ENCODE measurements at places on chromosomes 3 and 15. TPM values are rescaled to one million over a fixed set of nuclear protein-coding genes. Genes with fewer than 3 reads are reported as not detected.

GRCh38 chr15:68981941-68982340 lies 32.6 kb upstream of the NOX5 start:
- no peak for DNase-seq

DNA sequence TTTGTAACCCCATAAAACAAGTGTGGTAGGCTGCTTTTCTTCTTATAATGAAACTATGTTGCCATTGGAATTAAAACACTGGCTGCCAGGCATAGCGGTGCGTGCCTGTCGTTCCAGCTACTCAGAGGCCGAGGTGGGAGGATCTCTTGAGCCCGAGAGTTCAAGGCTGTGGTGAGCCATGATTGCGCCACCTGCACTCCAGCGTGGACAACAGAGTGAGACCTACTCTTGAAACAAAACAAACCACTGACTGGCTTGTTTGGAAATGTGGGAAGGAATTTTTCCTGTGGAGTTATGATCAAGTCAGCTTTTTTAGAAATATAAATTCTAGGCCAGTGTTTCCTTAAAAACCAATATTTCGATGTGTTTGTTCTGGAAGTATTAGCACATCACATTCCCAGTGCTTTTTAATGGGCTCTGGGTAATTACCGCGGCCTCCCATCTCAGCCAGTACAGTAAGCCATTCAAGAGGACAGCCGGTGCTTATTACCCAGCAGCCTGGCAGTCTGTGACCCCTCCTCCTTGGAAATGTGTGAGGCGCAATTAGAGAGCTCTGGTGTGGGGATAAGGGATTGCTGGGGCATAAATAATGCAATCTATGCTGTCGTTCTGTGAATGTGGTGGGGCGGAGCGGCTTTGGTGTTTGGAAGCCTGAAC lies 58.3 kb upstream of the TRAK1 start:
- DNase-seq: no peak

GRCh38 chr15:80490431-80490990 lies 86.3 kb downstream of the ARNT2 start:
- no peak for DNase-seq

PSTPIP1 gene
- total RNA-seq: not detected

- no peak for DNase-seq
These were observed 63.5 kb upstream of the KLF13 start for GRCh38 chr15:31262901-31263671.

- no peak for DNase-seq
These were observed 21.5 kb upstream of the USP3 start for GRCh38 chr15:63482874-63483323.

KCNAB1 gene
- not detected for total RNA-seq

DNA sequence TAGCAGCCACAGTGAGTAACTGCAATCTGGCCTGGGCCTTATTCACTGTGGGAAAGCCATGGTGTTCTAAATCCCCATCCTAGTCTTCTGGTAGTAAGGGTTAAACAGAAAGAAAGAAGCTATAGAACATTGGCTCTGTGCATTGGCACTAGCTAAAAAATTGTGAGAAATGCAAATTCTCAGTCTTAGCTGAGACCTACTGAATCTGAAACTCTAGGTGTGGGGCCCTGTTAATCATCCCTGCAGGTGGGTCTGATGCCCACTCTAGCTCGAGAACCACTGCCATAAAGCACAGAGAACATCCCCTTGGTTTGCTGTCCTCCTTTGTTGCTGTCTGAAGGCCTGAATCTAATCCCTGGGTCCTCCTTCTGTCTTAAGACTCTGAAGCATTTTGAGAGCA lies 59.3 kb downstream of the MEIS2 start:
- no peak for DNase-seq

- DNase-seq: no peak
These were observed 66.8 kb upstream of the RASGRP1 start for GRCh38 chr15:38631119-38632075.

DNA sequence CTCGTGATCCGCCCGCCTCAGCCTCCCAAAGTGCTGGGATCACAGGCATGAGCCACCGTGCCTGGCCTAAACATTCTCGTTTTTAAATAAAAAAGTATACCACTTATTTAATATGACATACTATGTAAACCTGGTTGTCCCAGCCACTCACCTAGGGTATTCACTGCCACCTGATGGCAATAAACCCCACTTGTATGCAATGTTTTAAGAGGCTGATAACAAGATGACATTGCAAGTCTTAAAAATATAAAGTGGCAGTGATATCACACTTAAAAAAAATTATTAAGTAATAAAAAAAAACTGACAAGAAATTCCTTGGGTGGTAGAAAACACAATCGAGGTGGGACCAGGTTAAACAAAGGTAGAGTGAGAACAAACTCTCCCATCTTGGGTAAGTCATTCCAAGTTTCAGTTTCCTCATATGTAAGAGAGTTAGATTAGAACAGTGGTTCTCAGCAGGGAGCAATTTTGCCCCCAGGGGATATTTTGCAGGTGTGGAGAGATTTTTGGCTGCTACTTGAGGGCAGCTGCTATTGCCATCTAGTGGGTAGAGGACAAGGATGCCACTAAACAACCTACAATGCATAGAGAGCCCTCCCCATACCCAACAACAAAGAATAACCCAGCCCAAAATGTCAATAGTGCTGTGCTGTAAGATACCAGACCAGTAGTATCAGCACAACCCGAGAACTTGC lies 14.5 kb downstream of the ARF4 start:
- no peak for DNase-seq

DNA sequence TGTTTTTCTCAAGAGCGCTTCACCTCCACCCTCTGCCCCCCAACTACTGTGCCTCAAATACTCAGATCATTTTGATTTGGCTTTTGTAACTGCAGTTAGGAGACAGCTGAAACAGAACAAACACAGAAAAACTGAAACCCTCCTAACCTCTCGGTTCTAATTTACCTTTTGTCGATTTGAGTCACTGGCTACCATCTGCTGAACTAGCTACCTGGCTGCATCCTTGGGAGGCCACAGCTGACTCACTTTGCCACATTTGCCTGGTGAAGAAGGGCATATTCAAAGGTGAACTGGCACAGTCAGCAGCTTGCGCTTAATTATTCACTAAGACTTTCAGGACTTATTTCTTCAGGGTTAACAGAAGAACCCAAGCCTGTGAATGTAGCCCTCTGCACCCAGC lies 117.7 kb downstream of the FOXB1 start:
- no peak for DNase-seq

PLA2G4D gene
- total RNA-seq: not detected

DNA sequence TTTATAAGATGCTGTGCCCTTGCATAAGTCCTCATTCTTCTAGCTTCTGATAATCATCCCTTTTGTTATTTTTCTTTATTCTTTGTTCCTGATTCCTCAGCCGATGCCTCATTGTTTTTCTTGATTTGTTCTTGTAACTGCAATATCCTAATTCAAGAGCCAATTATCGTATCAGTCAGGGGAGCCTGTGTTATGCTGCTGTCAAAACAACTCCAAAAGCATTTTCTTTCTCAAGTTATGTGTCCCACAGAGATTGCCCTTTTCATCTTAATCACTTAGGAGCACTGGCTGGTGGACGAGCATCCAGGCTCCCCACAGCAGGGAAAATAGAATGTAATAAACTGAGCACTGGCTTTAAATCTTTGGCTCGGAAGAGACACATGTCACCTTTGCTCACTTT lies 207.3 kb downstream of the CHL1 start:
- DNase-seq: no peak

- no peak for DNase-seq
These were observed 30.4 kb upstream of the CAPN7 start for GRCh38 chr3:15175605-15176004.

C3orf49 gene
- 34.7 TPM for total RNA-seq

CHL1 gene
- total RNA-seq: 110 TPM

FHIT gene
- 2.1 TPM for total RNA-seq

- DNase-seq: no peak
These were observed 33.5 kb downstream of the UMPS start for GRCh38 chr3:124763644-124764358.

DNA sequence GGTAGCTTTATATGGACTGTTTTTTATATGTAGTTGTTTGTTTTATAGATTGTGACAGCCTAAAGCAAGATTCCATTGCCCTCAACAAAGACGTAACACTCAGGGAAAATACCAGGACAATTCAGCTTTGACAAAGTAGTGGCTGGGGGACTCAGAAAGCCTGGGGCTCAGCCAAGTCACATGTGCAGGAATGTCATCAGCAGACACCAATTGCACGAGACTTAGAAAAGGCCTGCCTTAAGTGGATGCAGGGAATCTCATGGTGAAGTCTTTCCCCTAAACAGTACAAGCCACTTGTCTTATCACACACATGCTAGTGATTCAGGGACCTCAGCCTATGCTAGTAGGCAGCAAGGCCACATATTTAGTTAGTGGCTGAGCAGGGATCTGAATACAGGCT lies 381.8 kb upstream of the THBS1 start:
- DNase-seq: no peak

DNA sequence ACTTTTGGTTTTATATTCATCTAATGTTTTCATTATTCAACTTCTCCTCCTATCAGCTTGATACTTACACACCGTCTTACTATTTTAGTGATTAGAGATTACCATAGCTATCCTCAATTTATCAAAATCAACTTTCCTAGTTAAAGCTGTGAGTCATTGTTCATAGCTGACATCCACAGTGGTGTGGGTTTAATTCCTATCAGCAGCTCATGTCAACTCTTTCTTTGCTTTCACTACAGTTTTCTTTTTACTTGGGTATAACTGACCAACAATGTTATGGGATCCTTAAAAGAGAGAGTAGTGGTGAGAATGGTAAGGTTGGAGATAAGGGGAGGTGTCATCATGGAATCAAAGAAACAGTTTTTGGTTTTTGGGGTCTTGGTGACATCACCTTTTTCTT lies 112.7 kb downstream of the NFKBIZ start:
- DNase-seq: no peak

DNA sequence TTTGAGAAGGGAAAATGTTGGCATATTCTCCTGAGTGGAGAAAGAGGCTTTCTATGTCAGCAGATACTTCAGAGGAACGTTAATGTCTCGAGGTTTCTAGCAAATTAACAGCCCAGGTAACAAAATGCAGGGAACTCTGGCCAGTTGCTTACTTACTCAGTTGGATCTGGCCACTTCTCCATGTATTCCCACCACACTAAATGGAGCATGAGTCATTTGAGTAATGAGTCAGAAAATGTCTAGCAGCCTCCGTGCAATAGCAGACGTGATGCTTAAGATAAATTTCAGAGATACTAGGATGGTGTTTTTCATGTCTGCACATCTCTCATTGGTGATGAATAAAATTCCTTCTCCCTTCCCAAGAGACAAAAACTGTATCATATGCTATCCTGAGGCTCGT lies 671.5 kb downstream of the FHIT start:
- DNase-seq: no peak

DNA sequence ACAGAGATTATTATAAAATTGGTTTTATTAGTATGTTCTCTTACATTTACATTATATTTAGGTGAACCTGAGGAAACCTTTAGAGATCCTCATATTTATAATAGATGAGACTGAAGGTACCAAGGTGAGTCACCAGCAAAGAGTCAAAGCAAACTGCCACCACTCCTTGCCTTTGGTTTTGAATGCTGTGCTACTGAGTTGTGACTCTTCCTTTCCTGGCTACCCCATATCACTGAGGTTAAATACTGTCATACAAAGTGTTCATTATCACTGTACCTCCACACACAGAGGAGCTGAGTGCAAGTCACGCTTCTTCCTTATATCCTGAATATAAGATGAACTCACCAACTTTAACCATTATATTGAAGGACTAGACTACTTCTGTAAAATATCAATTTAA lies 168.2 kb downstream of the CBLB start:
- no peak for DNase-seq

DNA sequence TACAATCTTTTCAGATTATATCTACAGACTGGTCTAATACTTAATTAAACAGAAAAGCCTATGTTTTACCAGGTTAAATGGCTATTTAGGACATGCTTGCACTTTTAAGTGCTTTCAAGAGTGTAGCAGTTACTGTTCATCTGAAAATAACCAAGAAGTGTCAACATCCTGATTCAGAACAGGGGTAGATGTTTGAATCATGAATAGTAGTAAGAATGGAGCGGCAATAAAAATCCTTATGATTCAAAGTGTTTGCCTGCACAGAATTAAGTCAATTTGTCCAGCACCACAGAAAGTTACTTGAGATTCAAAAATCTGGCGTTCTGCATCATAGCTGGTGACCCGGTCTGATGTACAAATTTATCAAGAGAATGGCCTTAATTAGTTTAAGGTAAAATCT lies 48.3 kb downstream of the GREM1 start:
- no peak for DNase-seq
